Endothelial cell of umbilical vein (primary cell): ENCODE measurements at places on chromosomes 13 and 19. TPM values are rescaled to one million over a fixed set of nuclear protein-coding genes. Genes with fewer than 3 reads are reported as not detected.

- H3K4me1 ChIP-seq, result no peaks in the 10 kb centered on the region
- no peaks in the 10 kb centered on the region for H3K27me3 ChIP-seq
- H3K4me3 ChIP-seq, result no peak overlapping the region
- H3K36me3 ChIP-seq, result no peaks in the 10 kb centered on the region
- H3K27ac ChIP-seq, result no peak overlapping the region
These were observed 165.6 kb downstream of the MZT1 start for GRCh38 chr13:72561791-72562190.

DNA sequence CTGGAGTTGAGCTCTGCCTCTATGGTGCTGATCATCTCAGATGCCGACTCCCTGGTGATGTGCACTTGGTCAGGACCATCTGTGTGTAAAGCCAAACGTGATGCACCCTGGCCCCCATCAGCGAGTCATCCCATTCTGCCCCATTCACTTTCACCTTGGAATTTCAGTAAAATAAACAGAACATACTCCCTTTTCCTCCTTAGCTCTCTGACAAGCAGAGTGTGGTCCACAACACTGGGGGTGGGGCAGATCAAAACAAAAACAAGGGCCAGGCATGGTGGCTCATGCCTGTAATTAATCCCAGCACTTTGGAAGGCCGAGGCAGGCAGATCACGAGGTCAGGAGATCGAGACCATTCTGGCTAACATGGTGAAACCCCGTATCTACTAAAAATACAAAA, 12.3 kb downstream of the CEACAM20 start:
- H3K36me3 ChIP-seq, result no peaks in the 10 kb centered on the region
- no peak for DNase-seq
- no peak overlapping the region for H3K27ac ChIP-seq
- no peaks in the 10 kb centered on the region for H3K4me1 ChIP-seq
- H3K4me3 ChIP-seq, result no peak overlapping the region

Gene ZNF554
- total RNA-seq, result 1.6 and 1.8 TPM in 2 replicates

DNA sequence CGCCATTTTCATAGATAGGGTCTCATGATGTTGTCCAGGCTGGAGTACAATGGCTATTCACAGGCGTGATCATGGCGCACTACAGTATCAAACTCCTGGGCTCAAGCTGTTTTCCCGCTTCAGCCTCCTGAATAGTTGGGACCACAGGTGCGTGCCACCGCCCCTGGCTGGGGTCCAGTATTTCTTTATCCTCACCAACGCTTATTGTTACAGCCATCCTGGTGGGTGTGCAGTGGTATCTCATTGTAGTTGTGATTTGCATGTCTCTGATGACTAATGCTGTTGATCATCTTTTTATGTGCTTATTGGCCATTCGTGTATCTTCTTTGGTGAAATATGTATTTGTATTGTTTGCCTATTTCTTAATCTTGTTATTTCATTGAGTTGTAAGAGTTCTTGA, 49.0 kb downstream of the SIPA1L3 start:
- no peaks in the 10 kb centered on the region for H3K27me3 ChIP-seq
- no peak for DNase-seq
- H3K4me1 ChIP-seq, result no peaks in the 10 kb centered on the region
- H3K27ac ChIP-seq, result no peak overlapping the region

Gene PSG2
- not detected in 2 replicates for total RNA-seq

DNA sequence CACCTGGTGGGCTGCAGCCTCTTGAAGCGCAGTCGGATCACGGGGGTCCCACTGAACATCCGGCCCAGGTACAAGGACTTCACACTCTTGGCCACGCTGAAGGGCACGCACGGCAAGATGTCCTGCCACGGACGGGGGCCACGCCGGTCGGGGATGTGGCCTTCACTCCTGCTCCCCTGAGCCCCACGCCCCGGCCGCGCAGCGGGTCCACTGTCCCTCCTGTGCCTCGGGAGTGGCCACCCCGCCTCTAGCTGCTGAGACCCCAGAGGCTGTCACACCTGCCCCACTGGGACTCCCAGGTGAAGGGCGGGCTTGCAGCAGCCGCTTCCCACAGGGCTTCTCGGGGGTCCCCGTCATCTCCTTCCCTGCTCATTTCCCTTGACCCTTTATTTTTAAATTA, 31.2 kb downstream of the GAS6 start:
- H3K4me1 ChIP-seq, result peaks cover 8% of the 10 kb centered on the region
- no peaks in the 10 kb centered on the region for H3K27me3 ChIP-seq
- no peak for DNase-seq

DNA sequence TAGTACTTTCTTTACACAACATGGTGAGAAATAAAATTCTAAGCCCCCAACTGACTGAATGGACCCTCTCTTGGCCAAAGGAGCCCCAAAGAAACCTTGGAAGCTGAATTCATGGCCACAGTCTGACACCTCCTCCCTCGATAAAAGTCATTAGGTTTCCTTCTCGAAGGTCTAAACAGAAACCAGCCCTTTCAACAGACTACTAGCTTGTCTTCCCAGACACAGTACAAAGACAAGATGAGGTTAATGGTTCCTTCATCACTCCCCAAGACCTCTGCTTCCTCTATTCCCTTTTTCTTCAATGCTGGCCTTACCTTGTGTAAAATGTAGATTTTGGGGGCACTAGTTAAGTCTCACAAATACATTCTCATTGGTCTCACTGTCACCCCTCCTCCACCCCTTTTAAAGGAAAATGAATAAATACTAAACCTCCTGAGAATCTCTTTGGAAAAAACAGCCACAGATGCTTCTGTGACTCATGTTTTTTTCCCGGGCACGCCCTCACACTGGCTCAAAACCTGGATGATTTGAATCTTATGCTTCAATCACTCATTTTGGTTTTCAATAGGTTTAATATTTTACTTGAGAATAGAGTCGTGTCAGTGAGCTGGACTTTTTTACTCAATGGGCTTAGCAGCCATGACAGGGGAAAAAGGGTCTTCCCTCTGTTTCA, 65.8 kb upstream of the MED4 start:
- no peak overlapping the region for H3K4me3 ChIP-seq
- peak; percentile 39 for DNase-seq
- no peak overlapping the region for H3K27ac ChIP-seq
- H3K27me3 ChIP-seq, result no peaks in the 10 kb centered on the region

DNA sequence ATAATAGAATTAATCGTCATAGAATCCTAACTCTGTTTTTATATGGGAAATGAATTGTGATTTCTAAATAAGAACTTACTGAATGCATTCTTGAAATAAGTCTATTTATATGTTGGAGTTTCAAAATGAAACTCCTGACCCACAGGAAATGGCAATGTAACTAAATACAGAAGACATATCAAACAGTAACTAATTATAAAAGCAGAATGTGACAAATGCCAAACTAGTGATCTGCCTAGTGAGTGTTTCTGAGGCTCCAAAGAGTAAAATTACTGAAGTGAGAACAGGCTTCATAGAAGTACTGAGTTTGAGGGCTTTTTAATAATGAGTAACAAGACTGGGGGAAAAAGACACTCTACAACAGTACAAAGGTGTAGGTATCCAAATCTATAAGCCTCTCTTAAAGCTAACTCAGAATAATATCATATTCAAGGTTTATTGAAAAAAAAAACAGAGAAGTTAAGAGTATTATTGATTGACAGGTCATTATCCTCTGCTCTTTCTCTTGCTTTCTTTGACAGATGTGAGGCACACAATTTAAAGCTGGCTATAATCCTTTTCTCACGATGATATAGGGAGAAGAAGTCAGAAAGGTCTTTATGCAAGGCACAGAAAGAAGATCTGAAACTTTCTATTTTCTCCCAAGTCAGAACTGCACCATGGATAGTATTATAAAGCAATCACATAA, 17.4 kb upstream of the ATXN8OS start:
- H3K4me3 ChIP-seq, result no peak overlapping the region
- no peaks in the 10 kb centered on the region for H3K4me1 ChIP-seq
- H3K27me3 ChIP-seq, result no peaks in the 10 kb centered on the region
- H3K36me3 ChIP-seq, result no peaks in the 10 kb centered on the region
- no peak overlapping the region for H3K27ac ChIP-seq
- DNase-seq, result no peak

Gene NUDT15
- 20.6 and 21.6 TPM in 2 replicates for total RNA-seq

DNA sequence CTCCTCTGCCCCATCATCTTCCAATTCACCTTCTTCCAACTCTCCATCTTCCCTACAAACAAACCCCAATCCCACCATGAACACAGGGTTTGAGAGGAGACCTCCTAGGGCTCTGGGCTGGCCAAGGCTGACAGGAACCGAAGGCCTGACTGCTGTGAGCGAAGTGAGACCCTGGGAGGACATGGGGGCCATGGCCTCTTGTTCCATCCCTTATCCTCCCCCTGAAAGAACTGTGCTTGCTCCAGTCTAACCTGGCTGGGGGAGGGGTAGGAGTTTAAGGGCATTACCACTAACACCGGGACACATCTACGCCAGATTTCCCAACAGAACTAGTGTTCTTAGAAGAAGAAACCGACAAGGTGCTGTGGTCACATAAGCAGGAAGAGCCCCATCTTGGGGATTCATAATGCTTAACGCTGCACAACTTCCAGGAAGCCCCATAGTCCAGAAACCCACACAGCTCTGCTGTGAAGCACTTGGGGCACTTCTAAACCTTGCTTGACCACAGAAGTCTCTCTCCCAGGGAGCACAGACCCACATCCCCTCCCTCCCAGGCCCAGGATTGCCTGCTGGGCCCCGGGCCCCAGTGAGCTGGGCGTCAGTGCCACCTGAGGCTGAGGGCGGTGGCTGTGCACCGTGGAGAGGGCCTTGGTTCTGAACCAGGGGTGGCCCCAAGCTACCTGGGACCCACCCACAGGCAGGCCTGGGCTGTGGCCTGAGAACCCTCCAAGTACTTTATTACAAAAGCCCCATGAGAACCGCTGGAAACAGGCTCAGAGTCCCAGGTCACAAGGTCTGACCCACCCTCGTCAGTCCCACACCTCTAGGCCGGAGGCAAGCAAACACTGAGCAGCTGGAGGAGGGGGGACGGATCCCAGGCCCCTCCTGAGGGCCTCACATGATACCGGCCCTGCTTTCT, 18.8 kb downstream of the ZC3H4 start:
- no peak overlapping the region for H3K4me3 ChIP-seq
- no peaks in the 10 kb centered on the region for H3K27me3 ChIP-seq
- H3K27ac ChIP-seq, result no peak overlapping the region
- no peak for DNase-seq
- H3K4me1 ChIP-seq, result no peaks in the 10 kb centered on the region

DNA sequence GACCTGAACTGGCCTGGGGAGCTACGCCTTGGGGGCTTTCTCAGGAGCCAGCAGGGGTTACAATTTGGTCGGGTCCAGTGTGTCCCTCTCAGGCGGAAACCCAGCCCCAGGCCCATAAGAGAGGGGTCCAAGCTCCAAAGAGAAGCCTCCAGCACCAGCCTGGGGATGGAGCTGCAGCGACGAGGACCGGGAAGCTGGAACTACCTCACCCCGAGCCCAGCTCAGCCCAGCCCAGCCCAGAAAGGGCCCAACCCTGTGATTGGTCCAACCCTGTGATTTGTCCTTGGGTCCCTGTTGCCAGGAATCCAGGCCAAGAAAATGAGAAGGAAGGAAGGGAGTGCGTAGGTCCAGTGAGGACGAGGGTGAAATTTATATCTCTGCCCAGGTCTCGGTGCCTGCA, 24.1 kb downstream of the CLEC4M start:
- H3K27me3 ChIP-seq, result no peaks in the 10 kb centered on the region
- no peak overlapping the region for H3K27ac ChIP-seq
- H3K4me1 ChIP-seq, result peaks cover 9% of the 10 kb centered on the region

DNA sequence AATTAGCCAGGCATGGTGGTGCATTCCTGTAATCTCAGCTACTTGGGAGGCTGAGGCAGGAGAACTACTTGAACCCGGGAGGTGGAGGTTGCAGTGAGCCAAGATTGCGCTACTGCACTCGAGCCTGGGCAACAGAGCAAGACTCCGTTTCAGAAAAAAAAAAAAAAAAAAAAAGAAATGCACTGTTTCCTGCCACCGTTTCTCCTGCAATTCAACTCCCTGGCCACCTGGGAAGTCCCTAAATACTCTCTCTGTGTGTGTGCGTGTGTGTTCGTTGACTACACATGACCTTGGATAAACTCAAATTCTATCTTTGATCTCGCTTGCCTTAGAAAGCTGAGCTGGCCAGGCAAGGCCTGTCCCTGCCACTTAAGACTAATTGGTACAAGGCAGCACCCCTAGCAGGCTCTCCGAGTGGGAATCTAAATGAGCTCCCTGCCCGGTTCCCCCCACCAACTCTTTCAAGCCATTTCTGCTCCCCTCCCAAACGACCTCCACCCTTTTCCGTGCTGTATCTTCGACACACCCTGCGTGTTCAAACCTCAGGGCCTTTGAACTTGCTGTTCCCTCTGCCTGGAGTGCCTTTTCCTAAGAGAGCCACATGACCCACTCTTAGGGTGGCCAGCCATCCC, 5.2 kb upstream of the BCAT2 start:
- DNase-seq, result no peak
- H3K27ac ChIP-seq, result no peak overlapping the region
- H3K4me3 ChIP-seq, result no peak overlapping the region

GRCh38 chr19:35478794-35479677, 11.2 kb downstream of the KRTDAP start:
- DNase-seq, result no peak
- no peaks in the 10 kb centered on the region for H3K27me3 ChIP-seq
- H3K27ac ChIP-seq, result no peak overlapping the region
- H3K4me1 ChIP-seq, result no peaks in the 10 kb centered on the region
- no peak overlapping the region for H3K4me3 ChIP-seq

- H3K27ac ChIP-seq, result peak overlapping the region; percentile 31
- no peaks in the 10 kb centered on the region for H3K27me3 ChIP-seq
- peaks cover 6% of the 10 kb centered on the region for H3K4me1 ChIP-seq
- H3K36me3 ChIP-seq, result no peaks in the 10 kb centered on the region
These were observed 657 bp downstream of the PLIN3 start for GRCh38 chr19:4866595-4867424.

Gene LCP1
- total RNA-seq, result 0.14 and 0.38 TPM in 2 replicates

Gene CEACAM3
- total RNA-seq, result not detected in 2 replicates

Gene CRX
- total RNA-seq, result not detected in 2 replicates

- DNase-seq, result peak; percentile 42
- H3K27me3 ChIP-seq, result peaks cover 6% of the 10 kb centered on the region
- no peaks in the 10 kb centered on the region for H3K36me3 ChIP-seq
- no peak overlapping the region for H3K27ac ChIP-seq
- H3K4me1 ChIP-seq, result no peaks in the 10 kb centered on the region
- H3K4me3 ChIP-seq, result no peak overlapping the region
These were observed 48.6 kb upstream of the GTF3A start for GRCh38 chr13:27375686-27376326.

Gene ZNF415
- 0.69 TPM in 1 of 2 replicates, not detected in the other for total RNA-seq

DNA sequence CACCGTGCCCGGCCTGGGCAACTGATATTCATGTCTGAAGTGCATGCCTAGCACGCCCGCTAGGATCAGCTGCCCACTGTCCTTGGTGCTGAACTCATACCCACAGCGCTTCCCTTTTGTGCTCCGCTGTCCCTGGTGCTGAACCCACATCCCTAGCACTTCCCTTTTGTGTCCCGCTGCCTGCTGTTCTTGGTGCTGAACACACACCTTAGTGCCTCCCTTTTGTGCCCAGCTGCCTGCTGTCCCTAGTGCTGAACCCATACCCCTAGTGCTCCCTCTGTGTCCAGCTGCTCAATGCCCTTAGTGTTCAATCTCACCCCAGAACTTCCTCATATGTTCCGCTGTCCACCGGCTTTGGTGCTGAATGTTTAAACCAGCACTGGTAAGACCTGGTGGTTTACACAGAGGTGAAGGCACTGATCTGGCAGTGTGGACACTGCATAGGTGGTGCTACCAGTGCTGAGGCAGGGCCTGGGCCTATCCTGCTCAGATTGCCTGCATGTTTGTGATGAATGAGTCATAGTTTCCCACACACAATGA, 26.3 kb upstream of the SIGLEC11 start:
- no peak overlapping the region for H3K27ac ChIP-seq
- no peaks in the 10 kb centered on the region for H3K4me1 ChIP-seq
- H3K4me3 ChIP-seq, result no peak overlapping the region
- no peaks in the 10 kb centered on the region for H3K27me3 ChIP-seq
- H3K36me3 ChIP-seq, result no peaks in the 10 kb centered on the region

Gene GGACT
- total RNA-seq, result 5.4 and 6.5 TPM in 2 replicates
